Activated T-helper 2 cell treated with anti-CD3 and anti-CD28 coated beads, Interferon-gamma antibody, Interleukin-2, Interleukin-4, amounts not matched to agents 10 μg/mL and 5 μg/mL and 100 μg/mL, durations not matched to agents 14 hours and 24 hours and 36 hours (primary cell): ENCODE measurements at places on chromosomes 2 and 18. TPM values are rescaled to one million over a fixed set of nuclear protein-coding genes. Genes with fewer than 3 reads are reported as not detected.

The CCDC93 gene
- 33.8 and 37.0 TPM in 2 replicates for total RNA-seq

The C2orf49 gene
- total RNA-seq, result 18.6 and 19.0 TPM in 2 replicates

- peak; percentile 16 for DNase-seq
Observed at GRCh38 chr2:113324684-113325160, 46.0 kb upstream of the PAX8 start.

- no peak for DNase-seq
Observed at GRCh38 chr2:114762986-114763385, 320.5 kb downstream of the DPP10 start.

- no peak for DNase-seq
Observed at GRCh38 chr2:191580581-191580980, 97.4 kb upstream of the NABP1 start.
